Naive thymus-derived CD4-positive, alpha-beta T cell (primary cell): ENCODE measurements at places on chromosomes 3 and 15. TPM values are rescaled to one million over a fixed set of nuclear protein-coding genes. Genes with fewer than 3 reads are reported as not detected.

The GHSR gene
- not detected for total RNA-seq

DNA sequence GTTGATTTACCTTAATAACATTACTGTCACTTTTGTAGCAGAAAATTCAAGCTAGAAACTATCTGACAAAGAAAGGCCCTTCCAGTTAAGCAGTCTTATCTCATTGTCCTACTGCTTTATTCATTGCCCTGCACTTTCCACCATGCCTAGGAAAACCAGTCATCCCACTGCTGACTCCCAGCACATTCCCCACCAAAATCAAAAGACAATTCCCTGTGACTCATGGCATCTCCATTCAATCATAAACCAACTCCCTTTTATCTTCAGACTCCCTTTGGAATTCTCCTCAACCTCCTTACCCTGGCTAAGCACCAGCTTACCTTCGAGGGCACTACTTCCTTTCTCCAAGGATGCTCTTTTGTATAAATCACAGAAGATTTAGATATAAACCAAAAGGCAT is 184.3 kb downstream of the PLCH1 start:
- no peaks in the 10 kb centered on the region for H3K4me1 ChIP-seq
- H3K27ac ChIP-seq, result no peak overlapping the region
- no peak for DNase-seq
- no peak overlapping the region for H3K4me3 ChIP-seq
- H3K27me3 ChIP-seq, result no peaks in the 10 kb centered on the region

GRCh38 chr3:66400411-66401156 is 100.2 kb downstream of the LRIG1 start:
- H3K27ac ChIP-seq, result no peak overlapping the region
- no peak for DNase-seq
- H3K4me3 ChIP-seq, result no peak overlapping the region
- no peaks in the 10 kb centered on the region for H3K4me1 ChIP-seq
- no peaks in the 10 kb centered on the region for H3K27me3 ChIP-seq
- H3K36me3 ChIP-seq, result no peaks in the 10 kb centered on the region

DNA sequence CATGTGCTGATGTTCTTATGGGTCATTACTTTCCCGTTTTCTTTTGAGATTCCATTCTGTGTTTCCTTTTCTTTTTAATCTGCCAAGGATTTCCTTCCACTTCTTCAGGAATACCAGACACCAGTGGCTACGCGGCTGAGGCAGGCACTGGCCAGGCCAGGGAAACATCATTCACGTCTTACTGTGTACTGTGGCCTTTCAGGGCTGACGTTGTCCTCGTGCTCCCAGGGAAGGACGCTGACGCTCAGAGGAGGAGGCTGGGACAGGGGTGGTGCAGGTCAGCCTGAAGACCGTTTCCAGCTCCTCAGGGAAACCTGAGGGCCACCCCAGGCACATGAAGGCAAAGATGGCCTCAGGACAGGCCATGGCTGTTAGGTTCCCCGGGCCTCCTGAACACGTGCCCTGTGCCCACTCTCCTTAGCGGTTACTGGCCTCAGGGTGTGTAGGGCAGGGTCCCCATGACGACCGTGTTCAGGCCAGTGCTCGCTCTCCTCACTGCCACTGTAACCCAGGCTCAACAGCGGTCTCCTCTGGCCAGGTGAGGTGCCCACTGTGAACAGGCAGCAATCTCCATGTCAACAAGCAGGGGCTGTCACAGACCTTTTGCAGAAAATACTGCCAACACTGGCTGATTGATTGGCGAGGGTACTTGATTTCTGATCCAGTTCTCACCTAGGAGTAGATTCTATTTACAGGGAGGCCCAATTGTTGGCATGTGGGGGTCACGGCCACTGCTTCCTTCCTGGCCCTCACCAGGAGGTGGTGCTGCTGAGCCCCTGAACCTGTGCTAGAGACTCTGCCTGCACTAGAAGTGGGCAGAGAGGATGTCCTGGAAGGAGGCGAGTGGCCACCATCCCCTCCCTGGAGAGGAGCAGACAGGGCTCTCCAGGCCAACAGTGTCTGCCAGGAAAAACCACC is 169.5 kb downstream of the ATP10A start:
- no peak for DNase-seq
- no peaks in the 10 kb centered on the region for H3K27me3 ChIP-seq
- no peak overlapping the region for H3K27ac ChIP-seq
- no peak overlapping the region for H3K4me3 ChIP-seq
- no peaks in the 10 kb centered on the region for H3K4me1 ChIP-seq

DNA sequence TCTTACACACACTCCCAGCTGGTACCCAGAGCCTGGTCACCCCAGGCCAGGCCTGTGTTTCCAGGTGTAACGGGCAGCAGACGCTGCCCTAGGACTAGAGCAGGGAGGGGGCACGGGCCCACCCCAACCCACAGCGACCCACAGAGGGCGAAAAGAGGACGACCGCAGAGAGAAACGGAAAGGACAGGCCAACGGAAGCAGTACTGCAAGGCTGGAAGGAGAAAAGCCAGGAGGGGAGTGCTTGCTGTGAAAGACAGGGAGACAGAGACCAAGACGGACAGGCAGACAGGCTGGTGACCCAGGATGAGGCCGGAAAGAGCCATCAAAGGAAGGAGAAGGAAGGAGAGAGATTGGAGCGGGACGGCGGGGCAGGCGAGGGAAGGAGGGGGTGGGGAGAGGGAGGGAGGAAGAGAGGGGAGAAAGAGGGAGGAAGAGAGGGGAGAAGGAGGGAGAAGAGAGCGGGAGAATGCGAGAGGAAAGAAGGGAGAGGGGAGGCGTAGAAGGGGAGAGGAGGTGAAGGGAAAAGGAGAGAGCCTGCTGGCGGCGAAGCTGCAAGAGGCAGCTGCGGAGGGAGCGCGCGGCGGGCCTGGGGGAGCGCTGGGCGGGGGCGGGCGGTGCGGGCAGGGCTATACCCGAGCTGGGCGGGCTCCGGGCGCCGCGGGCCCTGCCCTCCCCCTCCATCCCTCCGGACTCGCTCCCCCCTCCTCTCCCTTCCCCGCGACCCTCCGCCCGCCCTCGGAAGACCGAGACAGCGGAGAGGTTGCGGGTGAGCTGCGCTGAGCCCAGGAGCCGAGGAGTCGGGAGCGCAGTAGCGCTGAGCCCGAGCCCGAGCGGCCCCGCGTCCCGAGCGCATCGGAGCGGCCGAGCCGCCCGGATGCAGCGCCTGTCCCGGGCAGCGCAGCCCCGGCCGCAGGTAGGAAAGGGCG is at the start of gene SLC6A1:
Gene SLC6A1 (plus strand): TSS at position 732 of the 926 bp plus-strand sequence. CDS start 24,464 bp downstream, outside the sequence.
- no peak within 1 kb of the TSS for H3K27ac ChIP-seq
- H3K4me3 ChIP-seq, result no peak within 1 kb of the TSS
- H3K4me1 ChIP-seq, result no peaks in the 10 kb centered on the region

The ZNF662 gene
- 10.4 TPM for total RNA-seq

DNA sequence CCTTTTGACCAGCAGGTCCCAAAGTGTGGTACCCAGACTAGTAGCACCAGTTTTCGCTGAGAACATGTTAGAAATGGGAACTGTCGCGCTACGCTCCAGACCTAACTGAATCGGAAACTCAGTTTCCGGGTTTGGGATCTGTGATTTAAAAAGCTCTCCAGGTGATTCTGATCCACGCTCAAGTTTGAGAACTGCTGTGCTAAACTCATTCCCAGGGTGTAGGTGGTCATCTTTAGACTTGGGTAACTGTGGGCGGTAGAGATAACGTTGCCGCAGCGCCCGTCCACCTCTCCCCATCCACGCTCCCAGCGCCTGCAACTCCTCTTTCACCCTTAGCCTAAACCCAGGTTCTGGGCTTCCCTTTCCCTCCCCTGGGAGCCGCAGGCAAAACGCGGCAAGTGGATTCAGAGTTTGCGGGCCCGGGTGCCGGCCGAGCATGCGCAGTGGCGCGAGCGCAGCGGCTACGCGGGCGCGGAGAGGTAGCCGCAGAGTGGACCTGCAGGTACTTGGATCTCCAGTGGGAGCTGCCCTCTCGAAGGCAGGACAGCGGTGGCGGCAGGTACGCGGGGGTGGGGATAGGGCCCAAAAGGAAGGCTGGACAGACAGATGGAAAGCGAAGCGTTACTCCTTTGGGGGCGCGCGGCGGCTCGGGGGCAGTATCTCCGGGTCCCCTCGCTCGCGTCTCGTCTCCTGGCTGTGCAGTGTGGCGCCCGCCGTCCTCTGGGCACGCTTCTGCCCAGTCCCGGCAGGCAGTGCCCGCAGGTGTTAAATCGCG is at the start of gene PLS1:
Gene PLS1 (plus strand): TSS at position 443 of the 775 bp plus-strand sequence. CDS start 67,845 bp downstream, outside the sequence.
- no peaks in the 10 kb centered on the region for H3K36me3 ChIP-seq
- peak; percentile 84 for DNase-seq
- H3K27ac ChIP-seq, result peak within 1 kb of the TSS; percentile 67
- peak within 1 kb of the TSS; percentile 82 for H3K4me3 ChIP-seq
- no peaks in the 10 kb centered on the region for H3K4me1 ChIP-seq

The TXNRD3 gene
- total RNA-seq, result 3.2 TPM

The DENND6A gene
- 76.6 TPM for total RNA-seq

GRCh38 chr3:13105896-13106250 is 32.6 kb upstream of the IQSEC1 start:
- H3K4me1 ChIP-seq, result peaks cover 5% of the 10 kb centered on the region
- no peak overlapping the region for H3K4me3 ChIP-seq
- no peaks in the 10 kb centered on the region for H3K27me3 ChIP-seq
- DNase-seq, result no peak
- no peak overlapping the region for H3K27ac ChIP-seq
- no peaks in the 10 kb centered on the region for H3K36me3 ChIP-seq
